Fibroblast of skin of left biceps (primary cell): ENCODE measurements at places on chromosomes 5 and 9.

GRCh38 chr9:105712773-105713172, 18.4 kb downstream of the TMEM38B start:
- DNase-seq, result no peak

DNA sequence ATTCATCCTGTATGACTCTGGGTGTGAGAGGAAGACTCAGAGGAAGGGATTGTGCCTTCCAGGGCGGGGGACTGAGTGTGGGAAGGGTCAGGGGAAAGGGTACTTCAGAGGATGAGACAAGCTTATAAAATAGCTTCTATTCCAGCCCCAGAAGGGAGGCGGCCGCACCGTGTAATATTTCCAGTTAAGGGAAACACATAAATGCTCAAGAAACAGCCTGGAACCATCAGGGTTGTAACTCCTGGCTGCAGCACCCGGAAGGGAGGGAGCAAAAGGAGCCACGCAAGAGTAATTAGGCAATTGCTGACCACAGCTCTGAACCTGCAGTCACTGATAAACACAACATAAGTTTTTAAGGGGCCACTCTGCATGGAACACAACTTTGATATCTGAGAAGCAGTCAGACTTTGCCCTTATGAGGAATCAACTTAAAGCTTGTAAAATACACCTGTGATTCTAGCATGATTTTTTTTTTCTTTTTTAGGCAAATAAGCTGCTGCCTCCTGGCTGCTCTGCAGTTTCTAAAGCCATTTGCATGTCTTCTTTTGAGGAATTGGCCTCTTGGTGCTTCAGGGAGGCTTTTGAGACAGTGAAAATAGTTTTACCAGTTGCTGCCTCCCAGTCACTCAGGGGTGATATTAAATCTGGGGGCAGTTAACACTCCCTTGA, 382.7 kb downstream of the ENC1 start:
- DNase-seq, result no peak

GRCh38 chr5:58439094-58439644, 20.7 kb downstream of the PLK2 start:
- no peak for DNase-seq

DNA sequence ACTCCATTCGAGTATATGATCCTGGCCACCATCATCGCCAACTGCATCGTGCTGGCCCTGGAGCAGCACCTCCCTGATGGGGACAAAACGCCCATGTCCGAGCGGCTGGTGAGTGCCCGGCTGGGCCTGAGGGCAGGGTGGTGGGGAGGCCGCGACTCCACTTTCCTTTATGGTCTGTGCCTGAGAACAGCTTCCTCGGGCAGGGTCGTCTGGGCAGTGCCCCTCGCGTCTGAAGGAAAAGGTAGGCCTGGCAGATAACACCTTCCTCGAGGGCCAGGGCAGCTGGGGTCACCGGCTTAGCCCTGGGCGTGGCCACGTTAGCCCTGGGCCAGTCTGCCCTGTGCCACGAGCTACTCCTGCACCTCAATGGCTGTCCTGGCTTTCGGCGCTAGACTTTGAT, 1.5 kb downstream of the CACNA1B start:
- no peak for DNase-seq

- DNase-seq, result no peak
These were observed 10.5 kb upstream of the NKX2-5 start for GRCh38 chr5:173245319-173246134.

GRCh38 chr5:34695275-34696027, 39.3 kb downstream of the RAI14 start:
- no peak for DNase-seq

- peak; percentile 1 for DNase-seq
These were observed 69.2 kb downstream of the STK32A start for GRCh38 chr5:147303976-147304375.

DNA sequence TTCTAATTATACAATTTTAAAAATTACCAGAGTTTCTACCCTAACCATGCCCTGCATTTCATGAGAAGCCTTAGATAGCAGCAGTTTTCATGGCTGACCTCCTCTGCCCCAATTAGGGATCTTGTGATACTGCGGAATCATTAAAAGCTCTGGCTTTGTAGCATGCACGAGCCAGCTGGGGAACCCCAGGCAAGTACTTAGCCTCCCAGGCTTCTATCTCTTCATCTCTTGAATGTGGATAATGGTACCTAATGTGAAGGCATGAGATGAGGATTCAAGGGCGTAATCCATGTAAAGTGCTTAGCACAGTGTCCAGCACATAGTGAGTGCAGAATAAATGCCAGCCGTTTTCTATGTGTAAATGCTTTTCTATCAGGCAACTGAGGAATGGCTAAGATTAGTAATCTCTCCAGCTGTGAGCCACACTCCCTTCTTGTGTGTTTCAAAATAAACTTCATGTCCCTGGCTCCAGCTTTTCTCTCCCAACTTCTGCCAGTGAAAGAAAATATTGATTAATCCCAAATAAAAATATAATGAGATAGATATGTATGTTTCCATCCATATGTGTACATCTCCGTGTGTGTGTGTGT, 88.4 kb downstream of the APBA1 start:
- no peak for DNase-seq

DNA sequence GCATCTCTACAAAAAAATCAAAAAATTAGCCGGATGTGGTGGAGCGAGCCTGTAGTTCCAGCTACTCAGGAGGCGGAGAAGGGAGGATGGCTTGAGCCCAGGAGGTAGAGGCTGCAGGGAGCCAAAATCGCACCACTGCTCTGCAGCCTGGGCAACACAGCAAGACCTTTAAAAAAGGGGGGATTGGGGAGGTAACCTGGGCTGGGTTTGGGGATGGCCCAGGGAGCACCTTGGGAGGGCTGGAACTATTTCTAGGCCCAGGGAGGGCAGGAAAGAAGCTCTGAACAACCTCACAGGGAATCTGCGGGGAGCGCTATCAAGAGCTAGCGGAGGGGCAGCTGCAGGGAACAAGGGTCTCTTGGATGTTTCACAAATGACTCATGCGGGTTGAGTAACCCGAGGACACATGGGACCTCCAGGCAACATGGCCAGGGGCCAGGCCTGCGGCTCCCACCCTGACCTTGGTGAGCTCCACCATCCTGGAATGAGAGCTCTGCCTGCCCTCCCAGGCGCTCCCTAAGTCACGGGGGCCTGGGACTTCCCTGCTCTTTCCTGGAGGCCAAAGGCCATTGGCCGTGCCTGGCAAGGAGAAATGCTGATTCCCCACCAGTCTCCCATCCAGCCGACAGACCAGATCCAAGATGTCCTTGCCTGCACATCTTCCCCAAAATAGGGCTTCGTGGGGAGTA, 23.4 kb downstream of the SARDH start:
- DNase-seq, result peak; percentile 19

DNA sequence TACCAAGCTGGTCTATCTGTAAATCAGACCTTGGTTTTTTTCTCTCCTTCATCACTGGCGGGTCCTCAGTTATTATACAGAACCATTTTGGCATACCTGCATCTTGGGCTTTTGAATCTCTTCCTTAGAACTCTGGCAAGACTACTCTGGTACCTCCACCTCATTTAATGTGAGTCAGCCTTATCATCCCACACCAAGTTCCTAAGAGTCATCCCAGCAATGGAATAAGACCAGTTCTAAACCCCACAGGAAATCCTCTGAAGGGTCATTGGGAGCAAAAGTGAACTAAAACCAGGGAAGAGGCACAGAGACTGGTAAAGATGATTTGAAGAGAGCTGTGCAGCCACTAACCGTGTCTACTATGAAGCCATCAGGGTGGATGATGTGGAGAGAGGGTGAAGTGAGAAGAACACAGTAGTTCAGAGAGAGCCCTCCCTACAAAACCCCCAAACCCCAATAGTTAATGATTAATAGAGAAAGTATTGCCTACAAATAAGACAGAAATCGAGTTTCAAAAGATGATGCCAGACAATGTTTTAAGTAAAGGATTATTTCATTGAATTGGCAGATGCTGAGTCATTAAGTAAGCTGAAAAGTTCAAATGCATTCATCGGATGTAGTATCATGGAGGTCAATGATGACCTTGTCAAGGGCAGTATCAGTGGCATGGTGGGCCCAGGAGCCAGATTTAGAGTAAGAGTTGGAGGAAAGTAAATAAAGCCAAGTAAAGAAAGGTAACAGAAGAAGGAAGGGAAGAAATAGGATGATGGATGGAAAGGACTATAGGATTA, 85.4 kb downstream of the PCSK1 start:
- DNase-seq, result no peak

DNA sequence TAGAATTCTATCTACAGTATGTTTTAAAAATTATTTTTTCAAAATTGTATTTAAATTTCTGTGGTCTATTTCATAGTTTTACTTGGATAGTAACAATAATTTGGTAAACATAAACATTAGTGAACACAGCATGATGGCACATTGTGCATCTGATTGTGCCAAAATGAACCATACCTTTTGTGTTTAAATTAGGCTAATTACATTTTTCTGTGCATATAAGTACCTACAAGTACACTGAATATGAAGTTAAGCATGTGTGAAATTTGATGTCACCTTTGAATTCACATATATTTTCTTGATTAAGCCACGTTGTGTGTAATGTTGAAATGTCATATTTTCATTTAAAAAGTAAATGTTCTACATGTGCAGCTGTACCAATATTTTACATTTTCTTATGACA, 13.4 kb downstream of the PBX3 start:
- no peak for DNase-seq

DNA sequence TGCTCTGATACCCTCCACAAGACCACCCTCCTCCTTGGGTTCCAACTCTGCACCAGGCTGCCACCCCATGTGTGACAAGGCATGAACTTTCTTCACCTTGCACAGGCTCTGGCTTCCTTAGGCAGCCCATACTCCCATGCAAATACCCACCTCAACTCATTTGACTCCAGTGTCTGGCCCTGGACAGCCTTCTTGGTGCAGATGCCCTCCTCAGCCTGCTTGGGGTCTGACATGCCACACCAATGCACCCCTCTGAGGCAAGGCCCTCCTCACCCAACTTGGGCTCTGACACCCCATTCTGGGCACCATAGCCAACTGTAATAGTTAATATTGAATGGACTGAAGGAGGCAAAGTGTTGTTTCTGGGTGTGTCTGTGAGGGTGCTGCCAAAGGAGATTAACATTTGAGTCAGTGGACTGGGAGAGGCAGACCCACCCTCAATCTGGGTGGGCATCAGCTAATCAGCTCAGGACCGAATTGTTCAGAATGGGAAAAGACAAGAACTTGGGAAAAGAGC, 115.0 kb upstream of the EPB41L4A start:
- no peak for DNase-seq

DNA sequence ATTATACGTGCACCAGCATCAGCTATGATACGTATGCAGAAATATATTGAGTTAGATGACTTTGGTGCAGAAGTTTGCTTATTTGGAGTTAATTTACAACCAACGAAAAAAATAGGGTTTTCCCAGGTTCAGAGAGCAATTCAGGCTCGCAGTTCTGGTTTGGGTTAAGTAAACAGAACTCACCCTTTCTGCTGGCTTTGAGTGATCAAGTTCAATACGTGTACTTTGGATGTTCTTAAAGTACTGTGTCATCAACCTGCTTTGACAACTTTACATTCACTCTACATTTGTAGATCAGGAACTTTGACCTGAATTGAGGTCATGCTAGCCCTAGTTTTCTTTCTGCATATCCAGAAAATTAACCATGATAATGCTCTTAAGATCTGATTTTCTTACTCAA, 40.7 kb downstream of the ACOT12 start:
- DNase-seq, result no peak

DNA sequence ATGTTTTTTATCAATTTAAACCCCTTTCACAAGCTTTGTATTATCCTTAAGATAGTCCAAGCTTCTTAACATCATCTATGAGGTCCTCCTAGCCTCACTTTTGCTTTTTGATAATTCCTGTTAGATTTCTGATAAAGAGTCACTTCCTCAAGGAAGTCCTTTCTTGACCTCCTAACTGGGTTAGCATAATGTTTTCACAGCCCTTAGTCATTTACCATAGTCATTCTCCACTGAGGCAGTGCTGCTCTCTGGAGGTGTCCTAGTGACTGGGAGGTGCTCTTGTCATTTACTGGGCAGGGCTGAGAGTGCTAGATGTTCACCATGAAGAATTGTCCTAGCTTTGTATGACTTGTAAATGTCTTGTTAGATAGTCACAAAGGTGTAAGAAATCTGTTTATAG, 26.4 kb downstream of the TNPO1 start:
- DNase-seq, result no peak

GRCh38 chr9:35179347-35180280, 17.8 kb downstream of the UNC13B start:
- DNase-seq, result no peak

GRCh38 chr5:116769470-116769869, 194.8 kb upstream of the SEMA6A start:
- DNase-seq, result no peak

DNA sequence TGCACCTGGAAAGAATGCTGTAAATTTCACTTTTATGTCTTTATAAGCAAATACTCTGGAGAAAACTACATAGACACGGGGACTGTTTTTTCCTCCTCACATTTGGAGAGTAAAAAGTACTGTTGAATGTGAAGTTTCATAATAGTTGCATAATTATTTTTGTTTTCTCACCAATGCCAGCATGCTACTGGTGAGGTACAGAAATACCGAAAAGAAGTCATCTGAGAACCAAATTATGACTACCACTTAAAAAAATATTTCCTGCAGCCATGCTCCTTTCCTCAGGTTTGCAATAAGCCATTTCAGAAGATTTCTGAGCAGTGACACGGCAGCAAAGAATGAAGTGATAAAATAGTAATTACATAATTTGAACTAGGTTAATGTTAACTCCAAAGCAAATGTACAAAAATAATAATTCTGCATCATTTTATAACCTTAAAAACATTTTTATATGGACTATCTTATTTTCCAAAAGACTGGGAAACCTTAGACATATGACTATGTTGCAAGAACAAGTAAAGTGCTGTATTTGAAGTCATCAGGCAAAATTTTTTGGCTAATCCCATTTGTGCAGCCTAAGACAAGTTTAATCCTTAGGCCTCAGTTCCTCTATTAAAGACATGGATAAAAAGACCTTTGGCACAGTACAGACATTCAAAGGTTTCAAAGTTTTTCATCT, 144.7 kb downstream of the PCSK1 start:
- DNase-seq, result no peak

DNA sequence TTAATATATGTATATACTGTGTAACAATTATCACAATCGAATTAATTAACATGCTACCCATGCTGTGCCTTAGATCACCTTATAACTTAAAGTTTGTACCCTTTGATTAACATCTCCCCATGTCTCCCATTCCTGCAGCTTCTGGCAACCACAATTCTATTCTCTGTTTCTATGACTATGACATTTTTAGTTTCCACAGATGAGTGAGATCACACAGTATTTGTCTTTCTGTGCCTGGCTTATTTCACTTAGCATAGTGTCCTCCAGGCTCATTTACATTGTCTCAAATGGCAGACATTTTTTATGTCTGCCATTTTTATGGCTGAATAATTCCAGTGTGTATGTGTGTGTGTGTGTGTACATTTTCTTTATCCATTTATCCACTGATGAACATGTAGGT, 146.1 kb upstream of the SLC28A3 start:
- no peak for DNase-seq

- no peak for DNase-seq
These were observed 31.3 kb downstream of the TSPAN17 start for GRCh38 chr5:176678584-176678983.

- no peak for DNase-seq
These were observed 150.5 kb upstream of the TLX3 start for GRCh38 chr5:171158581-171158980.

- no peak for DNase-seq
These were observed 35.3 kb upstream of the JMY start for GRCh38 chr5:79200573-79201183.

- no peak for DNase-seq
These were observed 375.8 kb downstream of the TAF11L14 start for GRCh38 chr5:18010053-18010452.
